GM19239 (cell line): ENCODE measurements at places on chromosomes 11 and 22.

DNA sequence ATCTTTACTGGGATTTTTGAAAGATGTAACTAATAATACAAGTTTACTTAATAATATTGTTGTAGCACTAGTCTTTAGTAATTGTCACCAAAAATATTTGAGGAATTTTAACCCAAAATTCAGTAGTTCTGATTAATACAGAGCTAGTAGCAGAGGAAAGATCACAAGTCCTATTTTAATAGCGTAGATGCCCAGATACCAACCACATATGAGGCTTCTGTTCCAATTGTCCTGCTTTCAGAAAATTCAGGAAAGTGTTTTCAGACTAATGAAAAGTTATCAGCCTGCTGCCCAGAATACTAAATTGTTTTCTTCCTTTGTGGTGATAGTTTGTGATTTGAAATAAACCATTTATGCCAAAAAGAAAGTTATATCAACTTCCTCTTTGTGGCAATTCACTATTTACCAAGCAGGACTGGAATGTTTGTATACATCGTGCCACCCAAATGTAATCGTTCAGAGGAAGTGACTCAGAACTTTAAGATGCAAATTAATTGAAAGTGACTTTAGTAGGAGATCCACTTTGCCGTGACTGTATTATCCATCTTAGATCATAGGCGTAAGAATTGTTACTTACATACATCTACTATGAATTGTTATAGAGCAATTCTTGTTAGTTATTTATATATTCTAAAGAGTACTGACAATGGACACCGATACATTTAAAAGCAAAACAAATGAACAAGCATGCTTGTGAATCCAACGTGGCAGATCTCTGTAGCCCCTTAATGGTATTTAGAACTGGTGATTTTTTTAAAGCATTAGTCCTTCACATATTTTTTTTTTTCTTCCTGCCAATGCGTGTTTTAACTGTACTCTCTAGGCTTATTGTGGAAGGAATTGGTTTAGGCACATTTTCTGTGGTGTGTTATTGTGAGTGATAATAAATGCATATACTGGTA, 231.0 kb downstream of the DDX10 start:
- DNase-seq = peak; percentile 1

- no peak for DNase-seq
Measured at GRCh38 chr22:20196094-20196842, 45.4 kb upstream of the CCDC188 start.

DNA sequence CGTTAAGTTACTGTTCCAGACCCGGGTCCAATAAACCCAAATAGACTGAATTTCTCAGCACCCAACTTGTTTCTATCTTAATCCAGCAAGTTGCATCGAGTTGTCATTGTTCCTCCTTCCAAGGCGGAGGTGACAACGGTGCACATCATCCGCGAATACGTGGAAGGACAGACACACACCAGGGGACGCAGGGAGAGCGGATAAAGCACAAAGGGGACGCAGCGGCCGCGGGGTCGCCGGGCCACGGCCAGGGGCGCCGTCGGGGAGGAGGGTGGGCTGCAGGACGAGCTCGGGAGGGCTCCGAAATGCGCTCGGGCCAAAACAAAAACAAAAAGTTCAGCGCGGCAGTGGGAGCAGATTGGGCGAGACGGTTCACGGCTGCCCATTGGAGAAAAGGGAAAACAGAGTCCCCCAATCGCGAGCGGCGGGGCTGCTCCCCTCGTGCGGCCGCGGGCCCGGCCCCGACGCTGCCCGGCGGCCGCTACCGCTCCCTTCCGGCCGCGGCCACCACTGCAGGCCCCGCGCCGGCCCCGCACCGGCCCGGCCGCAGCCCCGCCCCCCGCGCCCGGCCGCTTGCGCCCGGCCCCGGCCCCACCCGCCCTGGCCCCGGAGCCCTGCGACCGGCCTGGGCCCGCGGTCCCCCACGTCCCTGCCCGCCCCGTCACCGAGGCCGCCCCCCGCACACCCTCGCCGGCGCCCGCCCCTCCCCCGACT, 518 bp downstream of the KMT5B start:
- DNase-seq = peak; percentile 83

- no peak for DNase-seq
Measured at GRCh38 chr11:3709977-3710376, 38.8 kb upstream of the CHRNA10 start.

DNA sequence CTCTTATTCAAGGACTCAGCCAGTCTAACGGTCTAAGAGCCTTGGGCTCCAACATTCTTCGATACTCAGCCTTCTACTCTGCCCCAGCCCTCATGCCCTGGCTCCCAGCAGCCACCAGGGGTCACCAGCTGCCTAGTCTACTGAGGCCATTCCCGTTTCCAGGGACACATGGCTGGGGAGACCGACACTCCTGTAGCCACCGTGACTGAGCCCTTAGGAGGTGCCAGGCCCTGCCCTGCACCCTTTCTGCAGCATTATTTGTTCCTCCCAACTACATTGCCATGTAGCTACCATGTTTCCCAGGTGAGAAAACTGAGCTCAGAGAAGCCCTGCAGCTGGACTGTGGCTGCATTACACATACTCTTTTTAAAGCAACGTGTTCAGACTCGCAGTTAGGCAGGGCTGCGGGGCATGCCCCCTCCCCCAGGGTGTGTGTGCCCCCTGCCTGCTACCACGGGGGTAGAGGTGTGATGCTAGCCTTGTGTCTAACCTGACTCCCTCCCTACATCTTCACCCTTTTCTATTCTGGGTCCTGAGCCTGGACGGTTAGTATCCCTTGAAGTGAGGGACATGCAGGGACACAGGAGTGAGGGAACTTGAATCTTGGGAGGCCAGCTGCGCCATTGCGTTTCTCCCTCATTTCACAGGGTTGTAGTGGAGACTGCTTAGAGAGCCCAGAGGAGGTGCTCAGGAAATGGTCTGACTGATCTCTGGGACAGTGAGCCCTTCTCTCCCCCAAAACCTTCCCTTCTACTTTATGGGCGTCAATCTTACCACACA, 17.5 kb downstream of the ATG16L2 start:
- no peak for DNase-seq

GRCh38 chr22:23555118-23555517, 25.0 kb downstream of the IGLL1 start:
- no peak for DNase-seq

DNA sequence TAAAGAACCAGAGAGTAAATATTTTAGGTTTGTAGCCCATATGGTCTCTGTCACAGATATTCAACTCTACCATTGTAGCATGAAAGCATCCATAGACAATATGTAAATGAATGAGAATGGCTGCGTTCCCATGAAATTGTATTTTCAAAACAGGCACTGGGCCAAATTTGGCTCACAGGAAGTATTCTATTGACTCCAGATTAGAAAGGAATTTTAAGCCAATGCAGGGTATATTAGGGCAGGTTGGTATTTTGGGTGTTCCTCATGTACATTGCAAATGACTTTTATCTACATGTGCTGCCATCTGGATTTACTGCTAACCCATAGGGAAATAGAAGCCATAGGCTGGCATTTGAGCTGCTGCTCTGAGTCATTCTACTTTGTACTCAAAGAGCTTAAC, 35.1 kb upstream of the PDGFD start:
- no peak for DNase-seq

- DNase-seq = no peak
Measured at GRCh38 chr22:17734187-17734586, 40.1 kb downstream of the BID start.

GRCh38 chr11:20364341-20364792, 853 bp downstream of the HTATIP2 start:
- DNase-seq = peak; percentile 6

GRCh38 chr22:24518771-24519485, 23.8 kb downstream of the UPB1 start:
- no peak for DNase-seq

DNA sequence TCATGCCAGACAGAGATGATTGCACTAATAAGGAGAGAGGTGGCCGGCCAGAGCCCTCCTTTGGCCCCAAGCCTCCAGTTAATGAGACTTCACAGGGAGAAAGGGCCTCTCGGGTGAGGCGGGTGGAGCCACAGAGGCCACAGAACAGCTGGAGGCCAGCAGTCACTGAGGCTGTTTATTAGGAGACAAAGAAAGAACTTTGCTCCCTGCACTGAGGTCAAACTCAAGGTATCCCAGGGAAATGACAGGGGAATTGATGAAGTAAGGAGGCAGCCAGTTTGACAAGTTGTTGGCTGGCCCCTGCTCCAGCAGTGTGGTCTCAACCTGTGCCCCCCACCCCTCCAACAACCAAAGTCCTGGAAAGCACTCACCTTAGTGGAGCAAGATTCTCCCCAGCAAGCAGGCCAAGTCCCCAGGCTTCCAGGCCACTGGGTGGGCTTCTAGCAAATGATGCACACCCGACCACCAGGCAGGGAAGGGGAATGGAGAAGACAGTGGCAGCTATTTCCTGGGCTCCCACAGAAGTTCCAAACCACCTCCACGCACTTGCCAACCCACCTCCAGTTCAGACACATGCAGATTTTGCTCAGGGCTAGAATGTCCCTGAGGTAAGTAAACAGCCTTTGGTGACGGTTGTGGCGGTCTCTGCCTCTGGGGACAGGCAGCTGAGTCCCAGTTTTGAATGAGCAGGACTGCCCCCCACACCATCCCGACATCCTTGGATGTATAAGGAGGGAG, 53.2 kb downstream of the RPUSD4 start:
- DNase-seq = no peak

- DNase-seq = no peak
Measured at GRCh38 chr11:70302419-70302752, 31.9 kb downstream of the PPFIA1 start.

- no peak for DNase-seq
Measured at GRCh38 chr11:73414977-73415651, 38.9 kb downstream of the RELT start.

- DNase-seq = no peak
Measured at GRCh38 chr22:20763630-20764470, 10.1 kb upstream of the SERPIND1 start.

DNA sequence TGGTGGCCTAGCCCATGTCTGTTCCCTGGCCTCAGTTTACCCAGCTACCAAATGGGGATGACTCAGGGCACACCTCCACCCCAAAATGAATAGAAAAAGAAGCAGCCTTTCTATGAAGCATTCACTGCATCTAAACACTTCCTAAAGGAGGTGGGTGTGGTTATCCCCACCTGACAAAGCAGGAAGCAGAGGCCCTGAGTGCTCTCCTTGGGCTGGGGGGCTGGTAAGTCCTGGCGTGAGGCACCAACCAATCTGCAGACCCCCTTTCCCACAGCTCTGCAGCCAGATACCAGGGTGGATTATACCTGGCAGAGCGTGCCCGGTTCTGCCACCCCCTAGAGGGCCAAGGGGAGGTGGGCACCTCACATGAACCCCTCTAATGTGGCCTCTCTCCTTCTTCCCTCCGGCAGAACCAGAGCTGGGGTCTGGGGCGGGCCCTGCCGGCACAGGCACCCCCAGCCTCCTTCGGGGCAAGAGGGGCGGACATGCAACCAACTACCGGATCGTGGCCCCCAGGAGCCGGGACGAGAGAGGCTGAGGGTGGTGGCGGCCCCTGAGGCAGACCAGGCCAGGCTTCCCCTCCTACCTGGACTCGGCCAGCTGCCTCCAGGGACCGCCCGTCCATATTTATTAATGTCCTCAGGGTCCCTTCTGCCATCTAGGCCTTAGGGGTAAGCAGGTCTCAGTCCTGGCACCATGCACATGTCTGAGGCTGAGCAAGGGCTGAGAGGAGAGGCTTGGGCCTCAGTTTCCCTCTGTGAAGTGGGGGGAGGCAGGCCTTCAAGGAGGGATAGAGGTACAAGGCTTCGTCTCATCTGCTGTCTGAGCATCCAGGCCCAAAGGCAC, 9.2 kb downstream of the RHBDD3 start:
- DNase-seq = no peak

GRCh38 chr11:5737091-5737490, 843 bp downstream of the OR56B1 start:
- DNase-seq = no peak

DNA sequence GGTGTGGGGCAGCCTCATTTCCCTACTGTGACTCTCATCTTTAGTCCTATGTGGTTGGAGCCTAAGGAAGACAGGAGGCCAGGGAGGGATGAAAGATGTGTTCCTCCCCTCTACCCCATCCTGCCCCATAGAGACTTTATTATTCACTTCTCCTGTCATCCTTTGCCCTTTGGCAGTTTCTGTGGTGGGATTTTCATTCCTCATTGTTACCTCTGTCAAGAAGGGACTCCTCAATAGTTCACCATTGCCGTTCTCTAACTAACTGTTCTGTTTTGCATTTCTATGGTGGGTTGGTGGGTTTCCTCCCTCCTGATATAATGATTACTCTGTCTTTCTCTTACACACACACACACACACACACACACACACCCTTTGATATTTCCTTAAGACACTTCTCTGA, 202.3 kb downstream of the DSCAML1 start:
- no peak for DNase-seq

GRCh38 chr11:17687946-17688670, 31.3 kb upstream of the MYOD1 start:
- DNase-seq = no peak

DNA sequence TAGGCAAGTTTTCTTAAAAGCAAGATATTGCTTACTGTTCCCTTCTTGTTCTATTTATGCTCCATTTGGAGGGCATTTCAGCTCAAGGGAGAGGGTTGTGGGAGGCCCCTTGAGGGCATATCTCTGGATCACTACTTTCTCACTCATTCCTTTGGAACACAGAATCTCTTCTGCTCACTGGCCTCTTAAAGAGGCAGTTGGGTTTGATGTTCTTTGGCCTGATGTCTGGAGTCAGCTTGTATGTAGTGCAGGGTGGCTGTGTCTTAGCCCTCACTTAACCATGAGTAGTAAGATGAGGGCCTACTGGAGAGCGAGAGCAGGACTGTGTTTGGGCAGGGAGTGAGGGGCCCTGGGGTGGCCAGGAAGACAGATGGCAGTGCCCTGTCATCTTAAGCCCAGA, 3.6 kb downstream of the INCENP start:
- DNase-seq = no peak

DNA sequence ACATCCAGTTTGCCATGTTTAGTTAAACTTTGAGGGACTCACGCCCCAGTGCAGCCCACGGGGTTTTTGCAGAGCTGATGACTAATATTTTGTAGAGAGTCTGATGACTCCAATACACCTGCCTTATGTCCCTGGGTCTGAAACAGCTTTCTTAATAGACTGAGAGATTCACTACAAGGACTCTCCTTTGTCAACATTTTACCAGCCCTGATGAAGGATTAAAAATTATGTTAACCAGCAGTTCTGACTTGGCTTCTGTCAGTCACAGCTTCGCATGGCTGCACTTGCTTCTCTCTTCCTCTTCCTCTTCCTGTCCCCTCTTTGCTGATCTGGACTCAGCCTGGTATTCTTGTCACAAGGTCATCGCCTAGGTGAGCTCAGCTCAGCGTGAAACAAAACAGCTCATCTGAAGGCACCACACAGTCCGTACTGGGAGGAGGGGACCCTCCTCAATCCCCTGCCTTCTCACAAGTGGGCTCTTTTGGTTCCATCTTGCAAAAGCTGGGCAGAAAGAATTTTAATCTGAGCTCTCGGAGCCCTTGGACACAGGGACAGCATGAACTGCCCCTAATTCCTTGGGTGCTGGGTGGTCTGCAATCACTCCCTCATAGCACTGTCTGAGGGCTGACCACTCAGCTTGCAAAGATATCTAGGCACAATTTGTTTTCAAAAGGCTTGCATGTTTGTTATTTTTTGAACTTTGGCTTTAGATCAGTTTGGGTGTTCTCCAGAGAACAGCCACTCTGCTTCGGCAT, 38.1 kb upstream of the POU2AF1 start:
- no peak for DNase-seq
